ENCODE measurements at places on chromosomes 4 and X.
A peak's percentile ranks its signal among the peaks of the same experiment; 100 is the strongest.

- no peak for DNase-seq
Measured at GRCh38 chr4:4627111-4627510, 85.3 kb upstream of the STX18 start.

DNA sequence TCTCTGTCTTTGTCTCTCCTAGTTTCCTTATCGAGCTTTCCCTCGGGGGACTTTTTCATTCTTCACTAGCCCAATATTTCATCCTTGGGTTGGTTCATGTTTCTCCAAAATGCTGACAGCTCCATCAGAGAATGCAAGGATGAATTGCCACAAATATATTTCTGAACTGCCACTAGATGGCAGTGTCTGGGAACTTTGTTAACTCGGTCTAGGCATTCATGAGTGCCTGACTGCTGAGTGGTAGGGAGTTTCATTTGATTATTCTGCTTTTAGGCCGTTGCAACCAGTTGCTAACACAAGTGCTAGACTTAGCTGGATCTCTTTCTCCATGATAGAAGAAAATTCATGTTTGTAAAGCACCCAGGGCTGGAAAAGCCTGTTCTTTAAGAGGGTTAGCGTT is 73.5 kb upstream of the RAP2C start:
- DNase-seq, result no peak

DNA sequence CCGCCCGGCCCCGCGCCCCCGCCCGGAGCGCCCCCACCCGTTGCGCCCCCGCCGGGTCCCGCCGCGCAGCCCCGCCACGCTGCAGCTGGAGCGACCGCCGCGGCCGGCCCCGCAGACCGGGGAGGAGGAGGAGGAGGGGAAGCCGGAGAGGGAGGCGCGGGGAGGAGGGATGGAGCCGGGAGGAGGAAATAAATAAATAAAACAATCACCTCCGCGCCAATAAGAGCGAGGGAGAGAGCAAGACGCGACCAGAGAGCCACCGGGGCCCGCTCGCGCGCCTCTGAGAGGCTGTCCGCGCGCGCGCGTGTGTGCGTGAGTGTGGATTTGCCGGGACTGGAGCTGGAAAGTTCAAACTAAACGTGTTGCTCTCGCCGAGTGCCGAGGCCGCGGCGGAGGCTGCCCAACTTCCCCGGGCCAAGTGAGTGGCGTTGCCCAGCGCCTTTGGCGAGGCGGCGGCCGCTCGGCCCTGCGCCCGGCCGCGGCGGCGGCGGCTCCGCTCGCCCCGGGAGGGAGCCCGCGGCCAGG is 2184.4 kb upstream of the TENM3 start:
- no peak for DNase-seq

DNA sequence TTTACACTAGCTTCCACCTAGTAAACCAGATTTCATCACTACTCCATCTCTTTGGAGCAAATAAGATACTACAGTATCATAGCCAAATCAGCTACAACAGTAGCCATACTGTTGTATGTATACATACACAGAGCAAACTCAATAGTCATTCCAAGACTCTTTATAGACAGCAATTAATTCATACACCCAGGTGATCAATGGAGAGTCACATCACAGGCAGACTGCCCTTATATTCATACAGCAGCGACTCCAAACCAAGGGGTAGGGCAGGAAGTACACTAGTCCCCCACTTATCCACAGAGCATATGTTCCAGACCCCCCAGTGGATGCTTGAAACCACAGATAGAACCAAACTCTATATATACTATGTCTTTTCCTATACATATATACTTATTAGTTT is 76.6 kb downstream of the FBXW7 start:
- no peak for DNase-seq

- DNase-seq, result no peak
Measured at GRCh38 chrX:784829-785228, 154.2 kb downstream of the SHOX start.

GRCh38 chr4:112085156-112086035 is 59.9 kb upstream of the FAM241A start:
- no peak for DNase-seq

DNA sequence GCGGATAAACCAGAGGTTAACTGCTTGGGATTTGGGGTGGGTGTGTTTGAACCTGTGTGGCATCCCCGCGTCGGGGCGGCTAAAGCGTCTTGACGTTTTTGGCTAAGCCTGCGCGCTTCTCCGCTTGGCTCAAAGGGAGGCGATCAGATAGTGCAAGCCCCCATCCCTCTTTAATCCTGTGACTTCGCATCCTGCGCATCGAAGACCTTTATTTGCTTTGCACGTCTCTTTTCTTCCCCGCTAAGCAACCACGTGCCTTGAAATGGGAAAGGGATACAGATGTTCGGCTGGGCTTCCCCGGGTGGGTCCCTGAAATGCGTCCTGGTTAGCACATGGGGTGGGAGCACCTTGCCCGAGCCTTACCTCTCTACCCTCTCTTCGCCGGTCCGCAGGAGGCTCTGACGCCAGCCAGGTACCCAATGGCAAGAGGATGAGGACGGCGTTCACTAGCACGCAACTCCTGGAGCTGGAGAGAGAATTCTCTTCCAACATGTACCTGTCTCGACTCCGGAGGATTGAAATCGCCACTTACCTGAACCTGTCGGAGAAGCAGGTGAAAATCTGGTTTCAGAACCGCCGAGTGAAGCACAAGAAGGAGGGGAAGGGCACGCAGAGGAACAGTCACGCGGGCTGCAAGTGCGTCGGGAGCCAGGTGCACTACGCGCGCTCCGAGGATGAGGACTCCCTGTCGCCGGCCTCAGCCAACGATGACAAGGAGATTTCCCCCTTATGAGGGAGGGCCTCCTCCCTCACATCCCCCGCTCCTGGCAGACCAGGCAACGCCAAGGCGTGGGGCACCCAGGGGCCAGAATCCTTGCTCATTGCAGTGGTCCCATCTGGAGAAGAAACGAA is 1.5 kb downstream of the GSX2 start:
- DNase-seq, result no peak

- DNase-seq, result no peak
Measured at GRCh38 chr4:6288871-6289270, 19.2 kb downstream of the WFS1 start.

- DNase-seq, result no peak
Measured at GRCh38 chr4:89535251-89535650, 227.7 kb upstream of the GPRIN3 start.

GRCh38 chr4:87654487-87655044 is 4.5 kb downstream of the DMP1 start:
- no peak for DNase-seq

GRCh38 chrX:75892749-75893148 is 107.7 kb upstream of the MAGEE2 start:
- DNase-seq, result no peak

GRCh38 chrX:39426101-39426500 is 624.8 kb downstream of the MID1IP1 start:
- no peak for DNase-seq

GRCh38 chrX:45755703-45756102 is 555.0 kb upstream of the DIPK2B start:
- DNase-seq, result no peak

GRCh38 chr4:1855333-1856070 is 454 bp downstream of the LETM1 start:
- DNase-seq, result no peak

DNA sequence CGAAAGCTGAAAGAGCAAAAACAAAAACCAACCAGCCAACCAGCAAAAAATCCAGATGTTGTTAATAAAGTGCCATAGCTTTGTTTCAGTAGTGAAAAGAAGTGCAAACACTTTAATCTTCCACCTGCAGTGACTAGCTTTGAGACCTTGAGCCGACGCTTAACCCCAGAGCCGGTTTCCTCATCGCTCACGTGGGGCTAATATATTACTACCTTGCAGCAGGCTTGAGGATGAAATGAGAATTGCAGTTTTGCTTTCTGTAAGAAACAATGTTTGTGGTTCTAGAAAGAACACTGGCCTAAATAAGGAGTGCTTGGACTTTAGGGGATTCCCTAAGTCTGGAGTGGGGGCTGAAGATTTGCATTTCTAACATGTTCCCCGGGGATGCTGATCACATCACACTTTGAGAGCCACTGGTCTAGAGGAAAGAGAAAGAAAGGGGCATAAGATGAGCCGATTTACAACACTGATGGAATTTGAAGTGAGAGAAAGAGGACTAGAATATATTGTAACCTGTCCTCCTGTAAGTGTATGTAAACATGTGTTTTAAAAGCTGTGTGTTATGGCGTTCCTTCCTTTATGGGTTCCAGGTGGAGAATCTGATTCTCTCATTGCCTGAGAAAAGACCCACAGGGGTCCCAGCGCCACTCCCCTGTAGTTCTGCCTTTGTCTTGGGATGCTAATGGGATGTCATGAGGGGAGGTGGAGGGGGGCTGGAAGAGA is 1.4 kb downstream of the FGF2 start:
- no peak for DNase-seq

GRCh38 chrX:155893521-155893920 is 12.4 kb downstream of the VAMP7 start:
- DNase-seq, result no peak

DNA sequence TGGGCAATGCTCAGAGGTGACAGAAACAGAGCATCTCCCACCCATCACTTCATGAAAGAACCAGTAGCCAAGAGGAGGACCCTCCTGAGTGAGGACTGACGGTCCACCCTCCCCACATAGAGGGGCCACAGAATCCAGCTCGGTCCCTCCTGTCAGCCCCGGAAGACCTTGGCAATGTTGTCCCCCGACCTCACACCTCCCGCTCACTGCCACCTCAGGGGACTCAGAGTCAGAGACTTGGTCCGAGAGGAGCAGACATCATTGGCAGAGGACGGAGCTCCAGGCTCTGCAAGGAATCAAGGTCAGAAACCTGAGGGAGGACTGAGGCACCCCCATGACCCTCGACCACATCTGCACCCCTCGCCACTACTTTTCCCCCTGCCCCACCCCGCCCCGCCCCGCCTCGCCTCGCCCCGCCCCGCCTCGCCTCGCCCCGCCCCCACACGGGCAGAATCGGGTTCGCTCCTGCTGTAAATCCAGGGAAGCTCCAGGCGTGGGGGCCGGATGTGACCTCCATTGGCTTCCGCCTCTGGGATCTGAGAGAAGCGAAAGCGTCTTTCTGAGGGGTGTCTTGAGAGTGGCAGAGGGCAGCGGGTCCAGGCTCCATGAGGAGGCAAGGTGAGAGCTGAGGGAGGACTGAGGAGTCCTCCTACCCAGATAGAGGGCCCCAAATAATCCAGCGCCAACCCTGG is at the start of gene MAGEA11:
Gene MAGEA11, plus strand, starts transcription at position 516 of the 692 bp plus-strand sequence. CDS start 1,100 bp downstream, outside the sequence.
- DNase-seq, result peak; percentile 29

- DNase-seq, result no peak
Measured at GRCh38 chrX:25941087-25941486, 197.1 kb upstream of the MAGEB18 start.

DNA sequence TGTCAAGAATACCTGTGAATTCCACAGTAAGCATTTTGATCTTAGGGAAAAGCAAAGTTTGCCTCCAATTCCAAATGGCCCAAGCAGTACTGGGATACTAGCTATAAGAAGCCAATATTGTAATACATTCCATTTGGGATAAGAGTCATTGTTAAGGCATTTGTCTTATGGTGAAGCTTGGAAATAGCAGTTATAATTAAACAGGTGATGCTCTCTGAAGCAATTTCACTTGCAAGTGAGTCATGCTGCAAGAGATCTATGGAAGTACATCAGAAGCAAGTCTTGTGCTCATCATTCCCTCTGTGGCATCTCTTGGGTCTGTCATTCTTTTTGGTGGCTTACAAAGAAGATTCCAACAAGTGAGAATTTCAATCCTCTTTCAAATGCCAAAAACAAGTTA is 386.4 kb upstream of the RPS6KA3 start:
- no peak for DNase-seq

- DNase-seq, result no peak
Measured at GRCh38 chr4:39521253-39521919, 5.9 kb downstream of the UGDH start.

DNA sequence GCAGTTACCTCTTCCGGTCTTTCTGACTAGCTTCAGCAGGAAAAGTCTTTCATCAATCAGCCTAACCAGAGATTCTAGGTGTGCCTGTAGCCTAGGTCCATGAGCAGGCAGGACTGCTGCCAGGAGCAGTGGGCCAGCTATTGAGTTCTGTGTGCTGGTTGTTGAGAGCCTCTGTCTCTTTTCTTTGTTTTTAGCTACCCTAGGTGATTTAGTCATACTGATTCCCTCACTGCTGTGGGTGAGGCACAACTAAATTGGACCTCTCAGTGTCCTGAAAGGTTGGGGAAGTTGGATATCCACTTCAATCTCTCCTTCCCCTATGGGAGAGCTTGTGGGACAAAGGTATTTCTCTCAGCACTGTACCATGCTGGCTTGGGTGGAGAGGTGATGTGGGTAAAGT is 354.9 kb downstream of the GPAT3 start:
- no peak for DNase-seq

GRCh38 chr4:40458109-40458508 is 123.0 kb downstream of the CHRNA9 start:
- no peak for DNase-seq

- no peak for DNase-seq
Measured at GRCh38 chrX:66918511-66918910, 279.6 kb upstream of the EDA2R start.

- DNase-seq, result no peak
Measured at GRCh38 chr4:142959173-142959572, 113.1 kb upstream of the INPP4B start.

DNA sequence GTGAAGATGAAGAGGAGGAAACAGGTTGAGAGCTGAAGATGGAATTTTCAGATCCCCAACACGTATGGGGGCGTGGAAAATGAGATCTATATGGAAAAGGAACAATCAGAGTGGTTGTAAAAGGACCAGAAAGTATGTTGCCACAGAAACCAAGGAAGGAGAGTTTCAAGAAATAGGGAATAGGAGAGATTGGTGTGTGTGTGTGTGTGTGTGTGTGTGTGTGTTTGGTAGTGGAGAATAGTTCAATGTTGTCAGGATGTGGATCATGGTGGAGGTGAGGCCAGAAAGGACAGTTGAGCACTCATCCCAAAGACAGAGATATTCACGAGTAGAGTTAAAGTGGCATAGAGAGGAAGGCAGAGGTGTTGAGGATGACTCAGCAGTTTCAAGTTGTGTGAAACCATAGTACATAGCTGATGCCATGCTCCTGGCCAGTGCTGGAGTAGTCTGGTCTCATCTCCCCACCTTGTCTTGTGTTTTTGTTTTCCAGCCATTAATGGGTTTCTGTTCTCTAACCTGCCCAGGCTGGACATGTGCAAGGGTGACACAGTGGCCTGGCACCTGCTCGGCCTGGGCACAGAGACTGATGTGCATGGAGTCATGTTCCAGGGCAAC is 36.1 kb downstream of the HEPH start:
- no peak for DNase-seq

- no peak for DNase-seq
Measured at GRCh38 chrX:39201305-39201990, 400.2 kb downstream of the MID1IP1 start.

GRCh38 chrX:112636288-112636687 is 43.5 kb downstream of the LHFPL1 start:
- DNase-seq, result no peak

GRCh38 chrX:53160297-53160983 is 64.6 kb downstream of the KDM5C start:
- DNase-seq, result no peak

- DNase-seq, result no peak
Measured at GRCh38 chrX:48918301-48918642, 552 bp downstream of the PIM2 start.

- no peak for DNase-seq
Measured at GRCh38 chr4:110705440-110705782, 82.5 kb upstream of the PITX2 start.

- DNase-seq, result no peak
Measured at GRCh38 chr4:187160486-187160885, 436.8 kb upstream of the FAT1 start.
